ENCODE measurements at places on chromosomes 3 and 15.

- DNase-seq = no peak
These were observed 142.4 kb upstream of the TMC3 start for GRCh38 chr15:81516461-81516860.

DNA sequence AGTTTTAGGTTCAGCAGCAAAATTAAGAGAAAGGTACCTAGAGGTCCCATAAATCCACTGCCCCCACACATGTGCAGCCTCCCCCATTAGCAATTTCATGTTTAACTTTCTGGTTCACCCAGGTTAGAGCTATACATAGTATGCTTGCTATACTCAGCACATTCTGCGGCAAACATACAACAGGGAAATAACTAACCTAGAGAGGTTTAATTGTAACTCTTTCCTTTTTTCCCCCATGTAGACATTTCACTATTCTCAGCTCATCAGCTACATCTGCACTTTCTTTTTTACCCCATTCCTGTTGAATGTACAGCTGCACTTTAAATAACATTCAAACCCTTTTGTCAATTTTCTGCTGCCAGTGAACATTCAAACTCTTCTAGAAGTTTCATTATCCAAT lies 21.1 kb downstream of the TFRC start:
- no peak for DNase-seq

- no peak for DNase-seq
These were observed 4.7 kb upstream of the P2RY1 start for GRCh38 chr3:152830245-152830644.

- no peak for DNase-seq
These were observed 287.1 kb downstream of the NAALADL2 start for GRCh38 chr3:175146258-175146657.

- DNase-seq = no peak
These were observed 179.9 kb upstream of the PFN2 start for GRCh38 chr3:150150633-150151032.

Measured in iPS-NIHi11 (cell line).